ENCODE measurements at places on chromosomes 3 and 15. TPM values are rescaled to one million over a fixed set of nuclear protein-coding genes. Genes with fewer than 3 reads are reported as not detected.

The LINGO1 gene
- total RNA-seq = under 0.01 TPM

The MKRN2OS gene
- total RNA-seq = not detected

The MOBP gene
- 0.09 TPM for total RNA-seq

The SLC12A8 gene
- 2.7 TPM for total RNA-seq

The SCN11A gene
- total RNA-seq = 0.09 TPM

The CYFIP1 gene
- 79.6 TPM for total RNA-seq

The EPHB3 gene
- under 0.01 TPM for total RNA-seq

The BCHE gene
- total RNA-seq = 0.09 TPM

The SENP2 gene
- 40.1 TPM for total RNA-seq

The ALDH1A3 gene
- 82.6 TPM for total RNA-seq

The ATP13A5 gene
- not detected for total RNA-seq
